ENCODE measurements at places on chromosomes 2 and 18. TPM values are rescaled to one million over a fixed set of nuclear protein-coding genes. Genes with fewer than 3 reads are reported as not detected.

DNA sequence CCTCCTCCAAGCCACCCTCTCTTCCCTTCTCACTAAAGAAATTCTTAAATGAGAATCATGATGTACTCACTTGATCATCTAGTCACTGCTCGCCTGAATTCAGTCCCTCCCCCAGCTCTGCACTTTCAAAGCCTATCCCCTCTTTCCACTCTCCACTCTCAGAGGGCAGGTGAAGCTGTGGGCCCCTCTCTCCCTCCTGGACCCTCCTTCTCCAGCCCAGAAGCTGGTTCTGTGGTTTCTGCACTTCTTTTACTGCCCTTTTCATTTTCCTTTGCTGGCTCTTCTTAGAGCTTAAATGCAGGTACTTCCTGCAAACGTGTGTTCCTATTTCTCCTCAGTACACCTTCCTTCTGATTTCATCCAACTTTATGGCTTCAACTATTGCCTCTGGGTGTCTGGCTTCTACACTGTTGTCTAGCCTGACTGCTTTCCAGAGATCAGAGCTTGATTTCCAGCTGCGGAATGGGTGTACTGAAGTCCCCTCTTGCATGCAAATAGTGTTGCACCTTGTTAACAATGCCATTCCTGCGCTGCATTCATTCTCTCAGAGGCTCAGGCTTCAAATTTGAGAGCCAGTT lies 15.3 kb upstream of the TXNDC2 start:
- no peak for DNase-seq

DNA sequence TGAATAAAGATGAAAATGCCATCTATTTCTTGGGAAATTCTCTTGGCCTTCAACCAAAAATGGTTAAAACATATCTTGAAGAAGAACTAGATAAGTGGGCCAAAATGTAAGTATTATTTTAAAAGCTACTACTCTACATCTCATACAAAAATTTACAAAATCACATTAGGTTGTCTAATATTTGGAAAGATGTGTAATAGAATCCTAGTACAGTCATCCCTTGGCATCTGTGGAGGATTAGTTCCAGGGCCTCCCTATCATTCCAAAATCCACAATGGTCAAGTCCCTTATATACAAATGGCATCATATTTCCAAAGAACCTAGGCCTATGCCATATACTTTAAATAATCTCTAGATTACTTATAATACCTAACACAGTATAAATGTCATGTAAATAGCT lies 41.2 kb downstream of the KYNU start:
- DNase-seq, result no peak

DNA sequence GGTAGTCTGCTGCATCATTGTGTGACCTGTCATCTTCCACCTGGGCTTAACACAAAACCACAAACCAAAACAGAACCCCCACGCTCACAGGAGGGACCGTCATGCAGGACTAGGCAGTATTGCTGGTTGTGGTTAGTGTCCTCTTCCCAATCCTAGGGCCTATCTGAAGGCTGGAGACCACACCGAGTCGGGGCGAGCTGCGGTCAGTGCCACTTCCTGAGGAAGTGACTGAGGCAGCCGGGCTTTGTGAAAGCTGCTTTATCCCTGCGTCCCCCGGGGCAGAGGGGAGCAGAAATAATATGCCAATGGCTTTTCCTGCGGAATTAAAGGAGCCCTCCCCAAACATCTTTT lies 22.9 kb downstream of the ZNF532 start:
- DNase-seq, result no peak

DNA sequence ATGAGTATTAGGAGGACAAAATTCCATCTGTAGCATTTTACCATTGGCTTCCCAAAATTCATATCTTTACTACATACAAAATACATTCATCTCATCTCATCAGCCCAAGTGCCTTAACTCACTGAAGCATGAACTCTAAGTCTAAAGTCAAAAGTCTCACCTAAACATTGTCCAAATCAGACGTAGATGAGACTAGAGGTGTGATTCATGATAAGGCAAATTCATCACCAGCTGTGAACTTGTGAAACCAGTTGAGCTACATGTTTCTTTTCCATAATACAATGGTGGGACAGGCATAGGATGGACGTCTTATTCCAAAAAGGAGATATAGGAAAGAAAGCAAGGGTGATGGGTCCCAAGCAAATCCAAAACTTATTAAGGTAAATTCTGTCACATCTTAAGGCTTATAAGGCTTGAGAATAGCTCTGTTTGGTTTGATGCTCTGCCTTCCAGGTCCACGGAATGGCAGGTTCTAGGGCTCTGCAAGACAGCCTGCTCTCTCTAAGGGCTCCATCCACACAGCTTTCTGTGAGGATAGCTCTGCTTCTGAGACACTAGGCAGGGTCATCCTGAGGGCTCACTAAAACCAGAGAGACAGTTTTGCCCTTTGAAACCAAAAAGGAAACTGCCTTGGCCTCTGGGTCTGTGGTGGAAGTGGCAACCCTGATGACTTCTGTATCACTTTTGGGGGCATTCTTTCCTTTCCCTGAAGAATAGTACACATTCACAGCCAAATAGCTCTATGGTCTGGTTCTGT lies 9.6 kb downstream of the IFIH1 start:
- DNase-seq, result no peak

POTEC gene
- total RNA-seq, result not detected

LOXHD1 gene
- total RNA-seq, result not detected

ABCB11 gene
- not detected for total RNA-seq

DNA sequence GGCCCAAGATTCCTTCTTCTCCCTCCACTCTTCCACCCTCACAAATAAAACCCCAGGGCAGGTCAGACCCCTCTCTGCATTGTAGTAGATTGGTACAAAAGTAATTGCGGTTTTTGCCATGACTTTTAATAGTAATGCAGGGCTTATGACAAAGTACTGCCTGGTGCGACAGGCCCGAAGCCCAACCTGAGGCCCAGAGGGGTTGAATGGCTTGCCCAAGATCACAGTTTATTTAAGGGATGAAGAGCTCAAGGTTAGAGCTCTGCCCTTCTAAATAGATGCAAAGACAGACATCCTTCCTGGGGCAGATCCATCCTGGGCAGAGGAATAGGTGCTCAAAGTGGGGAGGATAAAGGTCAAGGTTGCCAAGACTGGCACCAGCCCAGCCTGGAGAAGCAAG lies 899 bp upstream of the PSTPIP2 start:
- no peak for DNase-seq

DNA sequence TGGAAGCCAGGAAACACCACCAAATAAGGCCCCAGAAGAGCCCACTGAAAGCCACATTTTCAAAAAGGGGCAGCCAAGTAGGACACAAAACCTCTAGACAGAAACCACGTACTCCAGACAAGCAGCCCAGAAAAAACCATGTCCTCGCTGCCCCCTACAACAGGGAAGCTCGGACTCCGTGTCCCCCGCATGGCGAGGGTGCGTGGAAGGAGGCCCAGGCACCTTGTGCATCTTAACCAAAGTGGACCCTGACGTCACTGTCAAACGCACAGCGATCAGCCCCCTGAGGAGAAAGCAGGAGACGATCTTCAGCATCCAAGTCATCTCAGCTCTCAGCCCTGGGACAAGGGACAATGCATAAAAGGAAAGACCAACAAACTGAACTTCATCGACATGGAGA lies 168.4 kb downstream of the EIPR1 start:
- no peak for DNase-seq

ANKRD44 gene
- 21.4 TPM for total RNA-seq

STAT4 gene
- total RNA-seq, result 12.4 TPM

DNA sequence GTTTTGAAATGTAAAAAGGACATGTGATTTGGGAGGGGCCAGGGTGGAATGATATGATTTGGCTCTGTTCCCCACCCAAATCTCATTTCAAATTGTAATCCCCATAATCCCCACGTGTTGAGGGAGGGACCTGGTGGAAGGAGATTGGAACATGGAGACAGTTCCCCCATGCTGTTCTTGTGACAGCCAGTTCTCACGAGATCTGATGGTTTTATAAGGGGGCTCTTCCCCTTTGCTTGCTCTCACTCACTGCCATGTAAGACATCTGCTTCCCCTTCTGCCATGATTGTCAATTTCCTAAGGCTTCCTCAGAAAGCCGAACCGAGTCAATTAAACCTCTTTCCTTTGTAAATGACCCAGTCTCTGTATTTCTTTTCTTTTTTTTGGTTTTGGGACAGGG lies 39.2 kb downstream of the FECH start:
- DNase-seq, result no peak

DNA sequence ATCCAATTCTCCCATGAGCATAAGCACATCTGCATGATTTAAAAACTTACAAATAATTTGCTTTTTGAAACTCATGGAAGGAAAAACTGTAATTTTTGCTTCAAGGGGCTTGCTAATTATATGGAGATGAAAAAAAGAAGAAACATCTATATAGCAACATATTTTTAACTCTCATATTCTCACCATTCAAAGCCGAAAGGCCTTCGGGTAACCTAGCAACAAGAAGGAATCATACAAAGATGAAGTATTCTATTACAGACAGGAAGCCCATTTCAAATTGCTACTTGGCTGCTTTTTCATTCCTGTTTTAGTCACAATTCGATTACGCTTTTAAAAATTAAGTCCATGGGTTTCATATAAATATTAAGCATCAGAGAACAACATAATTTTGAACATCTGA lies 39.2 kb upstream of the RNU4ATAC start:
- no peak for DNase-seq

GRCh38 chr2:181178823-181179412 lies 198.5 kb downstream of the UBE2E3 start:
- DNase-seq, result no peak

- DNase-seq, result no peak
These were observed 93.3 kb upstream of the EML6 start for GRCh38 chr2:54629914-54630857.

- DNase-seq, result no peak
These were observed 193.5 kb upstream of the TCF4 start for GRCh38 chr18:55781481-55781957.

GRCh38 chr2:230412846-230413245 lies 3.2 kb upstream of the SP100 start:
- no peak for DNase-seq

C2orf81 gene
- total RNA-seq, result 3.4 TPM

DNA sequence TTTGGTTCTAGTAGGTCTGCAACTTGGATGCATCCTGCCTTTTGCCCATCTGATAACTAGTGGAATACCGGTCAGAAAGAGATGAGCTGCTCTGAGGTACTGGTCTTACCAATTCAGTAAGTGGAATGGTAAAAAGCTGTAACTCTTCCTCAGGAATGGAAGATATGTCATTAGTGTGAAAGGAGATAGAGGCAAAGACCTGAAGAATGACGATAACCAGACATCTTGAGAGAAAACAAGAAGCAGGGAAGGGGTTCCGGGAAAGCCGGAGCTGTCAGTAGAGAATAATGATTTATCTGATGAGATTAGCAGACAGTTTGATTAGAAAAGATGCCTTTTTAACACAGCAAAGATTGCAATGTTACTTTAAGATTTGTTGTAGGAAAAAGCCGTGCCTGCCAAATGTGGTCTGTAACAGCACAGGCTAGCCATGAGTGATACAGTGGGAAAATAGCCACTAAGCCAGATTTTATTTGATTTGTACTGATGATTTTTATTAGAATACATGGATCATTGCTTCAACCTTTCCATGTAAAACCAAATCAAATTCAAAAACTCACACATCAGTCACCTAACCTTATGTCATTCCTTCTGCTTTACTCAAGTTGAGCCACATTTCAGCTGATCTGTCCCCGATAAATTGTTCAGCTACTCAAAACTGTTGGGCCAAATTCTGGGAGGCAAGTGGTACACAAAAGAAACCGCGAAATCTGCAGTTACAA lies 110.0 kb downstream of the TCF4 start:
- DNase-seq, result no peak

DNA sequence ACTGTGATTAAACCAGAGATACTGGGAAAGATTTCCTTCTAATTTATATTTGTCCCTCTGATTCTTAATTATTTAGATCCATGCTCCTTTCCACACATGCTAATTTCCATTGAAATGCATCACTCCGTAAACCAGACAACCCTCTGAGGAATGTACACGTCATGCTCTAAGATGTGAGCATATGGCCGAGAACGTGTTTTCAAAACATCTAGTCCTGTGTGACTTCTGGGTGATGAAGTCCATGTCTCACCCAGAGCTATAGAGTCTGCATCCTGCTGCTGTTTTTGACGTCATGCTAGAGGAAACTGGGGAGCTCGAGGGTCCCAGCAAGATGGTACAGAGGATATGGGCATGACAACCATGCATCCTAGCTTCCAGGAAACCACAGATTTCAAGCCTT lies 53.6 kb downstream of the CAPN13 start:
- DNase-seq, result no peak

G6PC2 gene
- not detected for total RNA-seq

DNA sequence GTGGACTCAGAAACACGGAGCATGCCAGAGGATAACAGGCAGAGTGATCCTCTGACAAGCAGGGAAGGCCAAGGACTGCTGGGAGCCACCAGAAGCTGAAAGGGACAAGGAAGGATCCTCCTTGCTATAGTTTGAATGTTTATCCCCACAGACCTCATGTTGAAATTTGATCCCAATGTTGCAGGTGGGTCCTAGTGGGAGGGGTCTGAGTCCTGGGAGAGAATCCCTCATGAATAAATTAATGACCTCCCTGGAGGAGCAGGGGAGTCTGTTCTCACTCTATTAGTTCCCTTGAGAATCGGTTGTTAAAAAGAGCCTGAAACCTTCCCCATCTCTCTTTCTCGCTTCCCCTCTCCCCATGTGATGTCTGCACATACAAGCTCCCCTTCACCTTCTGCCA lies 124.4 kb downstream of the FBXO15 start:
- DNase-seq, result no peak

COBLL1 gene
- total RNA-seq, result 43.7 TPM

MAP3K20 gene
- total RNA-seq, result 55.7 TPM

DNA sequence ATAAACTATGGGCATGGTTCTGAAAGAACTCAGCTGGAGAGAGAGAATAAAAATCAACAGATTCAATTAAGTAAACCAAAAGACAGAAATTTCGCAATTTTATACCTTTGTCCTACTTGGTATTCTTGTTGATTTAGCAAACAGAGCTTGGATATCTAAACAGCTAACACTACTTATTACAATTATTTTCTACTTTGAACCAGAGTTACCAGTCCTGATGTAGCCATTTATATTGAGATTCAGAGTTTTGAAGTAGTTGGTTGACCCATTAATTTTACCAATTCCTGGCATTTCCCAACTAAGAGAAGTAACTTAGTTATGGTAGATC lies 48.9 kb downstream of the ASXL2 start:
- no peak for DNase-seq

HRH4 gene
- total RNA-seq, result not detected

SERPINE2 gene
- 61.0 TPM for total RNA-seq

KLHL30 gene
- total RNA-seq, result 12.2 TPM

CHRND gene
- not detected for total RNA-seq

DNA sequence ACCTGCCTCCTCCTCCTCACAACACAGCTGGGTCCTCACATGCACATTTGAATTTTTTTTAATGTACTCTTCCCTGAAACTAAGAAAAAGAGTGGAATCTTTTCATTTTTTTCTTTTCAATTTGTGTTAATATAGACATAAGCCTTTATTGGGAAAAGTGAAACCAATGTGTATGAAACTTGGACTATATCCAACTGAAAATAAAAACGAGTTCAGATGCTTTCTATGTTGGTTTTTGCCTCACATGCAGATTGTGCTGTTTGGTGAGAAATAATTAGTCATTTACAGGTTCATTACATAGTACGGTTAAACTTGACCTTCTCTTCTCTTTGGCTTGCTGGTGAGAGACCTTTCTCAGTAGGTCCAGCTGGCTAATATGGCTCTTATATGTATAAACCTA lies 515.2 kb upstream of the FANCL start:
- DNase-seq, result no peak

- DNase-seq, result no peak
These were observed at the start of gene MALL for GRCh38 chr2:110115291-110116032. TSS of gene MALL (minus strand) at chr2:110115822. CDS start at chr2:110115792, 30 bp downstream.

GAL3ST2 gene
- total RNA-seq, result 1.3 TPM

SERPINB10 gene
- not detected for total RNA-seq

All from chondrocyte (in vitro differentiated cells).